ENCODE measurements at places on chromosomes 12 and 14.

GRCh38 chr12:119266963-119267362 is 67.6 kb upstream of the CCDC60 start:
- no peak for DNase-seq

GRCh38 chr12:45781080-45781479 is 51.6 kb downstream of the ARID2 start:
- no peak for DNase-seq

DNA sequence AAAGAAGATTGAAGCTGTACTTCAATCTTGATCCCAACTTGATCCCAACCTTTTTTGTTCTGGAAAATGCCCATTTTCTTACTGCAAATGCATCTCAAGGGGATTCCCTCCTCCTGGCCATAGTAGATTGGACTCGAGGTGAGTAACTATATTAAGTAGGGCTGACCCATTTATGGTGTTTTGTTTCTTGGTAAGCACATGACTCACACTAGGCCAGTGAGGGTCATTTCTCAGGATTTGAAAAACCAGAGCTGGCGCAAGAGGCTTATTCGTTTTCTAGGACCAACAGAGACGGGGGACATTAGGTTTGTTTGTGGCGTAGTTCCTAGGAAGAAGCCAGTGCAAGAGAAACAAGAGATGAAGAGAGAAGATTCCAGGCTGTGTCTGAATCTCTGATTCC is 51.4 kb downstream of the MRPL42 start:
- DNase-seq = peak; percentile 31

DNA sequence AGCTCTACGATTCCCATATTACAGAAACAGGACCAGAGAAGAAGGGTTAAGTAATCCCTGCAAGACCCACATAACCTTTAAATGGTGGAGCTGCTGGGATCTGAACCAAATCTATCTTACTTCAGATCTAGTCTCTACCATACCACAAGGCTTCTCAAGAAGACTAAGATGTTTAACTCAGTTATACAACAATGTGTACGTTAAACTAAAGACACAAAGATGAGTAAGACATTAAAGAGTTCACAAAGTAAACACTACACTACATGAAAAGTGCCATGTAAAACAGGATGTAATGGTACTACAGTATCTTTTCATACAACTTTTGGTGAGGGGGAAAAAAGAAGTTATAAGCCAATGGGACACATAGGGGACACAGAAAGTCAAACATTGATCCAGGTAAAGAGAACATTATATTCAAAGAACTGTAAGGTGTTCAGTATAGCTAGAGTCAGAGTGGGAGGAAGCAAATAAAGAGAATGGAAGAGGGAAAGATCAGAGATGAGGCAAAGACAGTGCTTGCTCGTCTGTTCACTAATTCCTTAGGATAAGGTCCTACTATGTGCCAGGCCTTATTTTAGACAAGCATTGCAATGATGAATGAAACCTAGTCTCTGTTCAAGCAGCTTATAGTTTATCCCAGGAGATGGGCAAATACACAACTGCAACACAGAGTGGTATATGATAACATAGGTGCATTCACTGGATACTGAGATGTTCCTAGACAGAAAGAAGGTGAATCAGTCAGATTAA is 7.7 kb downstream of the TMED10 start:
- no peak for DNase-seq

DNA sequence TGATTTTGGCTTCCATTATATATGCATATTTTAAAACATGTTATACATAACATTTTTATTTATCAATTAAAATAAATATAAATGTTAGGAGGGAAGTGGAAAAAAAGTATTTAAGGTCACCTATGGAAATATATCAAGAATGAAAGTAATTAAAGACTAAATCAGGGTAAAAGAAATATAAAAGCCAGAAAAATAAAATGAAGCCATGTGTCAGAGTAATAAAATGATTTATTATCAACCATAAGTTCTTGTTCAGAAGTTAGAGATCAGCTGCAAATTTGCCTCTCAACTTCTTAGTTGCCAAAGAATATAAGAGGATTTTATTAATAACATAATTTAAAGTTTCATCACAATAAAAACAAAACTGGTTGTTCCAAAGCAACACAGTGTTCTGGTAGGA is 121.9 kb downstream of the ANO6 start:
- DNase-seq = no peak

DNA sequence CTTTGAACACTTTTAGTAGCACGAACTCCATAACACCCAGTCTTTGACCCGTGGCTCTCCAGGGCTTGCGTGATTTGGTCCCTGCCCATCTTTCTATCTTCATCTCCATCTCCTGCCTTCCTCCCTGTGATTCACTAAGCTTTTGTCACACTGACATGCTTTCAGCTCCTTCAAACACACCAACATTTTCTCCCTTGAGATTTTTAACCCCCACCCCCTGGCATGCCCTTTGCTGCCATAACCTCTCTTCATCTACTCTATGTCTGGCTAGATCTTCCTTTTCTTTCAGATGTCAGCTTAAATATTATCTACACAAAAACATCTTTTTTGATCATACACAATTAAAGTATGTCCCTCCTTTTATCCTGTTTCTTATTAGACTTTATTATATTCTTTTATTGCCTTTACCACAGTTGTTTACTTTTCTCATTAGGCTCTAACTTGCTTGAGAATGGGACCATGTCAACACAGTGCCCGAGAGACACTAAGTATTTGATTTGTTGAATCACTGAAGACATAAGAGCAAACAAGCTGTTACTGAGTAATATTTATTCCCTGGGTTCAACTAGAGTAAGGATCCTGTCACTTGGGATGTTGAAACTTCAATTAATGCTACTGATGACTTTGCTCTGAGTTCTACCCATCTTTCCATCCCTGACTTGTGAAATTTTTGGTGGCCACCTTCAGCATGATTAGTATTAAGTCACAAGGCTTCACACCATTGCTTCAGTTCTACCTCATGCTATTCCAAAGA is 387.3 kb downstream of the LRIG3 start:
- no peak for DNase-seq

- no peak for DNase-seq
Observed at GRCh38 chr14:69987406-69988121, 108.3 kb downstream of the SMOC1 start.

DNA sequence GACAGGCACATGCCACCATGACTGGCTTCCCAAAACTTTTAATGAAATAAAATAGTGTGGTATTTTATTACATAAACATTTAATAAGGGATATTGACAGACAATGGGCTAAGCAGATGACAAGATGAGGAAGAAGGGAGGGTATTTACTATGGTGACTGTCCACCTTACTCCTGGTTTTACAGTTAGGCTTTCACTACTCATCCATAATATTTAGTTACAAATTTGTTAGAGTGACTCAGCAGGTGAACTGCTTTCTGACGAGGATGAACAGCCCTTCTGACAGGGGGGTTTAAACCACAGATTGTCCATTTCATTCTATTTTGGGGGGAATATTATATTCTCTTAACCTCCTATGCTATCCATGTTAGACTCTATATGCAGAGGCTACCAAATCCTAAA is 3.6 kb upstream of the PALS1 start:
- DNase-seq = no peak

- DNase-seq = no peak
Observed at GRCh38 chr12:51917041-51917590, 9.8 kb downstream of the ACVRL1 start.

DNA sequence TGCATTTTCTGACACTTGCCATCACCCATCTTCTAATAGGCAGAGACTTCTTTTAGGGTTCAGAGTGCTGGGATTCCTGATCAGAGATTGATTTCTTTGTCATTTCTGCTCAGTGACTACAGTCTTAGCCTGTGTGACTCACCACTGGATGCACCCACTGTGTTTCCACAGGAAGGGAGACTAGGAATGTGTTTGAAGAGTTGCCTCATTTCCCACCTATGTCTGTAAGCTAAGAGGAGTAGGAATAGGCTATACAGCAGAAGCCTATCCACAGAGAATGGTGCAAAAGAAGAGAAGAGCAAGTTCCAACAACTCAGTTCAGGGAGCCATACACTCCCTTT is 60.2 kb upstream of the ACTN1 start:
- no peak for DNase-seq

DNA sequence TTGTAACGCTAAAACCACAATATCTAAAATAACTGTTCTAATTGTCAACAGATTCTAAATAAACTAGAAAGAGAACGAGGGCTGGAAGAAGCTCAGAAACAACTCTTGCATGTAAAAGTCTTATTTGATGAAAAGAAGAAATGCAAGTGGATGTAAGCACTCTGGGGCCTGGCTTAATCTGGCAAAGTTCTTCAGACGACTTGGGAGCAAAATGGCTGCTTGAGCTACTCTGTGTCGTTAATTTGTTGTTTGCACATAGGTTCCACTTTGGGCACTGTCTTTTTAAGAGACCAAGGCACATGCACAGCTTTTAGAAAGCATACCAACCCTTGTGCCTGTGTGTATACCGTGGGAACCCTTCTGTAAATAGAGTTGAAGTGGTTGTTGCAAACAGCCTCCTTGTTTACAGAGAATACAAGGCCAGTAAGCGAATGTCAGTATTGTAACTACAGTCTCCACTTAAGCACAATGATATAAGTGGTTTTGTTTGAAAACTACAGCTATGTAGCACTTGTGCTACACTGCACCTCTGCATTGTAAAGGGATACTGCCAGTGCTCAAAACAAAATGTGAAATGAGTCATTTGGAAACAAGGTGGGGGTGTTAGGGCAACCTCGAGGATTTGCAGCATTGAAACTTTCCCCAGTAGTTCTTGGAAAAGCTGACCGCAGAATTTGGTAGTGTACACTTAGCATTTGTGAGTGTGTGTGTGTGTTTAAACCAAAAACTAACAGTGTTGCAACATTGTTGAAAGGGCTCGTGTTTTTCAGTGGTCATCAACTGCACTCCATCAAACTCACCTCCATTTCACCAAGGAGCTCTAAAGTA is 154.3 kb downstream of the CEP83 start:
- DNase-seq = peak; percentile 22

GRCh38 chr14:22531451-22532344 is 57.3 kb downstream of the DAD1 start:
- DNase-seq = no peak

- DNase-seq = no peak
Observed at GRCh38 chr14:55047301-55048053, 4.0 kb upstream of the MAPK1IP1L start.

- no peak for DNase-seq
Observed at GRCh38 chr12:70367258-70368141, 1.4 kb downstream of the KCNMB4 start.

DNA sequence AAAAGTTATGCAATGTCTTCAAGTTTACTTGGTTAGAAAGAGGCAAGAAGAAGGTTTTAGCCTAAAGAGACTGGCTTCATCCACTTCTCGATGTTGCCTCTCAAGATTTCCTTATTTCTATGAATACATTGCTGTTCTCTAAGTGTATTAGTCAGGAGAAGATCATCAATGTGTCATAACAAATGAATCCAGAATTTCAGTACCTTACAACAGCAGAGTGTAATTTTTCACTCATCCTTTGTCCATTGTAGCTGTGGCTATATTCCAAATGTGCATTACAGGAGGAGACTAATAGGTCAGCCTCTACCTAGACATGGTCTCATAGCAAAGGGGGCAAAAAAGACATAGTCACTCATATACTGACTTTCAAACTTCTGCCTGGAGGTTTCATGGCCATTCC is 579.1 kb downstream of the PRKD1 start:
- no peak for DNase-seq

DNA sequence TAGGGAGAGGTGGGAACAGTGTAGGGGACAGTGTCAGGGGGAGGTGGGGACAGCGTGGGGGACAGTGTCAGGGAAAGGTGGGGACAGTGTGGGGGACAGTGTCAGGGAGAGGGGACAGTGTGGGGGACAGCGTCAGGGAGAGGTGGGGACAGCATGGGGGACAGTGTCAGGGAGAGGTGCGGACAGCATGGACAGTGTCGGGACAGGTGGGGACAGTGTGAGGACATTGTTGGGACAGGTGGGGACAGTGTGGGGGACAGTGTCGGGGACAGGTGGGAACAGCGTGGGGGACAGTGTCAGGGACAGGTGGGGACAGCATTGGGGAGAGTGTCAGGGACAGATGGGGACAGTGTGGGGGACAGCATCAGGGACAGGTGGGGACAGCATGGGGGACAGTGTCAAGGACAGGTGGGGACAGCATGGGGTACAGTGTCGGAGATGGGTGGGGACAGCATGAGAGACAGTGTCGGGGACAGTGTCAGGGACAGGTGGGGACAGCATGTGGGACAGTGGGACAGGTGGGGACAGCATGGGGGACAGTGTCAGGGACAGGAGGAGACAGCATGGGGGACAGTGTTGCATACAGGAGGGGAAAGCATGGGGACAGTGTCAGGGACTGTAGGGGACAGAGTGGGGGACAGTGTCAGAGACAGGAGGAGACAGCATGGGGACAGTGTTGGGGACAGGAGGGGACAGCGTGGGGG is 139.0 kb downstream of the TMEM121 start:
- no peak for DNase-seq

- DNase-seq = no peak
Observed at GRCh38 chr12:74292351-74293194, 245.1 kb upstream of the ATXN7L3B start.

DNA sequence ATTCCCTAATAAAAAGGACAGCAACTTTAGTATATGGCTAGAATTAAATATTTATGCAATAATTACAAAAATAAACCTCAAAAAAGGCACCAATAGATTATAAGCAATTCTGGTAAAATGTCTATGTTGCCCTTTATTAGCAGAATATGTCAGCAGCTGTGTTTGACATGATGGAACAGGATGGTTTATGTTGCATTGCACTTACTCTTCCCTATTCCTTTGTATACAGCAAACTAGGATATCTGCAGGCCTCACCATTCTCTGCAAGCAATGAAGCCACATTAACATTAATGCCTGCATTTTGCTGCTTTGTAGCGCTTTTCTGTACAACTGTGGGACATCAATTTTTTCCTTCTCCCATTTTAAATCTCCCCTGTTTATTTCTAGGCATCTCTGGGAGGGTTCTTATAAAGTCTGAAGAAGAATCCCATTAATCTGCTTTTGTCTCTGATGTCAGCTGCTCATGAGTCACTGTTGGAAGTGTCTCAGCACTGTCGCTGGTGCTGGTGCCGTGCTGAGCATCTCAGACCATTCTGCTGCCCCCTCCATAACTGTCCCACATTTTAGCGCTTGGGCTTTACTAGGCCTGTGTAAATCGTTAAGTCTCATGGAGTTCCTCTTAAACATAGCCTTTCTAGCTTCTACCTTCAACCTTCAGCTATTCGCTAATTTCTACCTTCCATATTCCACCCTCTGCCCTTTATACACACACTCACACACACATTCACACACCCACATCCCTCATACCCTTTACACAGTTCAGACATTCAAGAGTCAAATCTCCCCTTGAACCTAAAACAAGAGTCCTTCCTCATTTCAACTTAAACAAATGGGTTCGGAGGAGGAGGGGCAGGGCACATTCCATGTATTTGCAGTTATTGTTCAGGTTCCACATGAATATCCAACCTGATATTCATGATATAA is 64.4 kb upstream of the TRHDE start:
- DNase-seq = no peak

All from fibroblast of the conjunctiva (primary cell).